ENCODE measurements at places on chromosomes 12 and 14.

DNA sequence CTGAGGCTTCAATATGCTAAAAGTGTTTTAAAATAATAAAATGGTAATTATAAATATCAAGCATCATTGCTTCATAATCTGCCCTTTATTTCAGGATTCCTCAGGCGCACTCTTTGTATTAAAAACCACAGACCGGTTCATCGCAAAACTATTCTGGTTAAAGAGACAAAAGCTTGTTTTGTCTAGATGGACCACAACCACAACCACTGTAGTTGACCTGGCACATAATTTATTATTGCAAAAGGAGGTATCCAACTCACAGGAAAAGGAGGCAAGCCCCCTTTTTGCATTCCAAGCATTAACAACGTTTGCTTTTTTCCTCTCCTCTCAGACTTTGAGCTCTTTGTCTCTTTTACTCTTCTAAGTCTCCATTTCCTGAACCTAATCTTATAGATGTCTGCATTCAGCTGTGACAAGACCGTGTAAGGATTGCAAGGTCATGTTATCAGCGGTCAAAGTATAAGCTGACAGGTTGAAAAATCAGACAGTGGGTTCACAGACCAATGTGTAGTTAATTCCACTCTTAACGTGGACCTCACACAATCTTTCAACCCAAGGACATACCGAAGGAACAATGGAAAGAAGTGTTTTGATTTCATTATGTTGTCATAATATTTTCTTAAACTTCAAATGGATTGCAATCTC is 1057.6 kb downstream of the GALC start:
- DNase-seq: no peak

DNA sequence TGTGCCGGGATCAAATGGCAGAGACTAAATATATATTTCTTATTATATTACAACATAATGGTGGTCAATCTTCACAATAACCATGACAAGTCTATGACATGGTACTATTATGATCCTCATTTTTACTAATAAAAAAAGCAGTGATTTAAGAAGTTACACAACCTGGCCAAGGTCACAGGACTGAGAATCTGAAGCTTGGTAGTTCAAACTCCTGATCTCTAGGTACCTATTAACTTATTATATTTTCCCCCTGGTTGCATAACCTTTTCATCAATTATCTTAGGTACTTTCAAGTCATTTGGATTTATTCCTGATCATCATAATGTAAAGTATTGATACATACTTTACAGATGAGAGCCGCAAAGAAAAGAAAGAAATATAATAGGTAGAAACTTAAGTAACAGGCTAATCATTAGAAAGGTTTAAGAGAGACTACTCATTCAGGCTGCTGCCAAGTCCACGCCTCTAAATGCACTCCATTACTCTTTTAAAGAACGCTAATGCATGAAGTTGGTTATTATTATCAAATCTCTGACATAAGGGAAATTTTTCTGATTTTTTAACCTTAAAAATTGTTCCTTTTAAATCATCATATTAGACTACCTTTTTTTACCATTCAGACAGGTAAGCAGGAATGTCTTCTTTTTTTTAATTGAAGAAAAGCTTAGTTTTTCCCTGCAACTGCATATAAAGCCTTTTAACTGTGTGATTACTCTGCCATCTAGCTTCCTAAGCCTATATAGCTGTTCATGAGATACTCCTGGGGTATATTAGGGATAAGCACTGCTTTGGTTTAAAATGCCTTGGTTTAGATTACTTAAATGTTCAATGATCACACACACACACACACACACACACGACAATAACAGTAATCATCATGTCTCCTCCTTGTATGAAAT is 35.6 kb downstream of the RPS29 start:
- DNase-seq: no peak

GRCh38 chr12:75662511-75663159 is 151.2 kb upstream of the KRR1 start:
- DNase-seq: no peak

DNA sequence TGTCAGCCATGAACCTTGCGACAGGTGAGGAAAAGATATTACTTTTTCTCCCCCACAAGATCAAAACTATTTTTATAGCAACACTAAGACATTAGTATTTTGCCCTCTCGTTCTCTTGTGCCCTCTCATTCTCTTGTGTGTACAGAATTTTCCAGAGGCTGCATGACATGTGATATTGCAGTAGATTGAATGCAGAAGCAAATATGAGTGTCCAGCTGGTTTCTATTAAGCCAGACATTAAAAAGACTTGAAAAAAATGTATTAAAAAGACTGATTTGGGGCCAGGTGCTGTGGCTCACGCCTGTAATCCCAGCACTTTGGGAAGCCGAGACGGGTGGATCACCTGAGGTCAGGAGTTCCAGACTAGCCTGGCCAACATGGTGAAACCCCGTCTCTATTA is 63.7 kb upstream of the ZFP36L1 start:
- DNase-seq: no peak

- DNase-seq: no peak
Observed at GRCh38 chr12:68978678-68979077, 45.7 kb upstream of the CPM start.

GRCh38 chr14:103329401-103330347 is 4.4 kb upstream of the EIF5 start:
- no peak for DNase-seq

GRCh38 chr14:104211741-104212140 is 73.4 kb downstream of the KIF26A start:
- DNase-seq: no peak

DNA sequence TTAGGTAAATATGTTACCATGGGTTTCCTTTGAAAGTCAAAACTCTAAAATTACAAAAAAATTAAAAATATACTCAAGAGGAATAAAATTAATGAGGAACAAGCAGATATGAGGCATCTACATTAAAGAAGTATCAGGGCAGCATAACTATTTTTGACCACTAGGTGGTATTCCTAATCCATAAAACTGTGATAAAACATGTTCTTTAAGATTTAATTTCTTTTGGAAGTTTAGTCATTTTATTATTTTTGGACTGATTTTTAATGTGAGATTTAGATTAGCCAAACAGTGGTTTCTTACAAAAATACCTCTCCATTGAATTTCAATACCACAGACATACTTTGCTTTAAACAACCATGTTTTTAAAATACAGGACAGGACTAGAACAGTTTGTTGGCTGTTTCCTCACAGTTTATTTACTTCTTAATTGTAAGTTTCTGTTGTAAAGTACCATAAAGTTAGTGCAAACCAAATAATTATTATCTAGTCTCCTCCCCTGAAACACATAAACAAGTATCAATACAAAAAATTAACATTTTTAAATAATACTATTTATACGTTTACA is 49.8 kb downstream of the NTS start:
- no peak for DNase-seq

DNA sequence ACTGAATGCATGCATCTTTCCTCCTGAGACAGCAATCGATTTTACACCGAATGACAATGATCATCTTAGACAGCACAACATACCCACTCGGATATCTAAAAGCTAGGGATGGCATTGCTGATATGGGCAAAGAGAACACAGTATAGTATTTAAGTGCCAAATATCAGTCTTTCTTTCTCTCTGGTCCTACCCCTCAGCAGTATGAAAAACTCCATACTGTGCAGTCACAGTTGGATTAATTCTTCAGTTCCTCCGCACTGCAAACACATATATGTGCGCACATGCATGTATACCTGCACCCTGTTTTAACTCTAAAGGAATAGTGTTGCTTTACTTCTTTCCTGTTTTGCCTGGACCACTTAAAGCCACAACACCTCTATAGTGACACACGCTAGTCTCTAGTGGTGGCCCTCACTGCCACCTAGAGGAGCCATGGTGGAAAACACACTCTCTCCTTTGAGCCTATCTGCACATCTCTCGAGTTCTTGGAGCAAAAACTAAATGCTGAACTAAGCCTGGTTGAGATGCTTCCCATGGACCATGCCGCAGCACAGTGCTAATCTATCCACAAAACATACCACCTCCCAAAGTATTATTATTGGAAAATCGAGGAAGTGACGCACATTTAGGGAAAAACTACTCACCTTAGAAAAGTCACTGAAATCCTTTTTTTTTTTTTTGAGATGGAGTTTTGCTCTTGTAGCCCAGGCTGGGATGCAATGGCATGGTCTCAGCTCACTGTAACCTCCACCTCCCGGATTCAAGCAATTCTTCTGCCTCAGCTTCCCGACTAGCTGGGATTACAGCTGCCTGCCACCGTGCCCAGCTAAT is 11.9 kb downstream of the TMEM52B start:
- DNase-seq: peak; percentile 26

- DNase-seq: no peak
Observed at GRCh38 chr12:29200586-29200985, 51.5 kb downstream of the FAR2 start.

DNA sequence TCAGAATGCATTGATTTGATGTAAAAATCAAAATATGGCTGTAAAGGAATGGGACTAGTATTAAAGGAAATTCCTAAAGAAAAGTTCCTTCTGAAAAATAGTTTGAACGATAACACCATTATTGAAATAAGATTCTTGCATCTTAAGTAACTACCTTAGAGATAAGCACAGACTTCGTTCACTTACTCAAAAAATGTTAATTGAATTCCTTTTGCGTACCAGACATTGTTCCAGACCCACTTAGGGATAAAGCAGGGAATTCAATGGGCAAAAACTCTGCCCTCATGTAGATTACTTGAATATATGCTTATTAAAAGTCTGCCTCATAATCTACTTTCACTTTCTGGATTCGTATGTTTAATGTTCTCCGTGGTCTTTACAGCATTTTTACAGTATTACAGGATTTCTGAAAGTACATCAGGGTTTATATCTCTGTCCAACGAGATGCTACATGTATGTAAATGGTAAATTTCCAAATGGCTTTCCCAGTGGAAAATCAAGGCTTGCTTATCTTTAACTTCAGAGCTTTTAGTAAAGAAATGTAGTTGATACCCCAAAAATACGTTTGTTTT is 213.7 kb downstream of the GXYLT1 start:
- DNase-seq: no peak

DNA sequence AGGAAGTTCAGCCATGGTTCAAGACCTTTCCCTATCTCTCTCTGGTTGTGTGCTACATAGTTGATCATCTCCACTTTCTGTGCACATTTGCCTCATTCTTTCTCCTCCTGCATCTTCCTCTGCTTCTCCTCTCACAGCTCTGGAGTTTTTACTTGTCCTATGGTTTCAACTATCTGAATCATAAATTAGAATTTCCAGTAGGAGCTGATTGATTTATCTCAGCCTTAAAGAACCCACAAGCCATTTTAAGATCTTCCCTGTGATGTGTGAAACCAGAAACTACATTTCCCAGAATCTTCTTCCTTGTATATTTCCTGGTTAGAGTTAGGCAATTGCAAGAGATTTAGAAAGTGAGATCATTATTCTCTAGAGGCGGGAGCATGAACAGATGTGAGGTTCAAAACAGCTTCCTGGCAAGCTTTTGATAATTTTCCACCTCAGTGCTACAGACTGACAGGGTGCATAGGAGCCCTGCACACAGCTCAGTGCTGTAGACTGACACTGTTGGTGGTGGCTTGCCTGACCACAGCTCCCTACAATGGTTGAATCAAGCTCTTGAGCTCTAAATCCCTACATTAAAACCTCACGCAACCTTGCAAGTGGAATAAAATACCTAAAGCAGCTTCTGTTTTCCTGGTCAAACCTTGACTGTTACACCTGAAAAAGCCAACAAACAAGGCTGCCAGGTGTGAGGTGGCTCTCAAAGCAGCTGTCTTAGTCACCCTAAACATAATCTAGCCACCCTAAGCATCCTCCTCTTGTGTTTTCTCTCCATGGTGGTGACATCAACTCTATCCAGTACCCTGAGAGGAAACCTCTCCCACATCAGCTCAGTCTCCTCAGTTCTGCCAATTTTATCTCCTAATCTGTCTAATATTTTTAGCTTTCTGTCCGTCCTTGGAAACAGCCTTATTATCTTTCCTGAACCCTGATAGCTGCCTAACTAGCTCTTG is 21.5 kb upstream of the IFNG start:
- DNase-seq: no peak

GRCh38 chr14:102201353-102201738 is 61.6 kb downstream of the WDR20 start:
- DNase-seq: no peak

DNA sequence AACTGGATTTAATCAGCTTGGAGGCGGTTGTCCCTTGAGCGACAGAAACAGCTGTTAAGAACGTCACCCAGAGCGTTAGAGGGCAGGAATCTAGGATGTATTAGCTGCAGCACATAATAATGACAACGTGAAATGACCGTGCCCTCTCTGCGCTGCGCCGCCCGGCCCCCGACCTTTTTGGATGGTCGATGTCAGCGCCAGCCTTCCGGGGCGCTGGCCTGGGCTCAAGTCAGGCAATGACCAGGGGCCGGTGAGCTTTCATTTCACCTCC is 427 bp upstream of the TMEM120B start:
- peak; percentile 11 for DNase-seq

DNA sequence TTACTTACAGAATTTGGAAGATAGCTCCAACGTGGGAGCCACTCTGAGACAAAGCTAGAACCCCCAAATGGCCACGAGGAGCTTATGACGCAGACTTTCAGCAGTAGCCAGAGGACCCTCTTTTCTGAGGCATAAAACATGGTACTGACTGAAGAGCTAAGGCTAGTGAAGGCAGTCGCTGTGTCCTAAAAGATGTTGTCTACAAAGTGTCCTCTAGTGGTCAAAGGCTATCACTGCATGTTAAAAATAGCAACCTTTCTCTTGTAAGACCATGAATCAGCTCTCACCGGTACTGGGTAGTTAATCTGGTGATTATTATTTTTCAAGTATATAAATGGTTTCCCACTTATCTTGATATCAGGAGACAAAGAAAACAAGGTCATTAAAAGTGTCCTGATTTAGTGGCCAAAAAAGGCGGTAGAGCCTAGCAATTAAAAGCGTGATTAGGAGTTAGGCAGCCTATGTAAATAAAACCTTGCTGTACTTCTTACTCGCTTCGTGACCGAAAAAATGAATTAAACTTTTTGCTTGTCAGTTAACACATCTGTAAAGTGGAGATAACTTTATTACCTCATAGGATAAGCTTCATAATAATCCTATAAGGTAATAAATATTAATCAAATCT is 47.0 kb upstream of the LGR5 start:
- no peak for DNase-seq

DNA sequence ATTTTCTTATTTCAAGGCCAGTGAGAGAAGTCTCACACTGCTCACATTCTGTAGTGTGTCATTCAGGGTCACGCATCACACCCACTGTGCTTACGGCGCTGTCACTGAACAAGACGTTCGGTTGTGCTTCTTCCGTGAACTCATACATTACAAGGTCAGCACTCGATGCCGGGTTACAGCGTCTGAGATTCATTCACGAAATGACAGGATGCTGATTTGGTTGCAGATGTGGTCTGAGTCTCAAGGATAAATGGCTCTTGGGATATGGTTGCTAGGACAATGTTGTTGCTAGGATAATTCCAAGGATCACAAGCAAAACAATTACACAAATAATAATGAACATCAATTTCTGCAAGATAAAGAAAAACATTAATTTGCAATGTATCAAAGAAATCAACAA is 47.4 kb downstream of the STX2 start:
- DNase-seq: no peak

DNA sequence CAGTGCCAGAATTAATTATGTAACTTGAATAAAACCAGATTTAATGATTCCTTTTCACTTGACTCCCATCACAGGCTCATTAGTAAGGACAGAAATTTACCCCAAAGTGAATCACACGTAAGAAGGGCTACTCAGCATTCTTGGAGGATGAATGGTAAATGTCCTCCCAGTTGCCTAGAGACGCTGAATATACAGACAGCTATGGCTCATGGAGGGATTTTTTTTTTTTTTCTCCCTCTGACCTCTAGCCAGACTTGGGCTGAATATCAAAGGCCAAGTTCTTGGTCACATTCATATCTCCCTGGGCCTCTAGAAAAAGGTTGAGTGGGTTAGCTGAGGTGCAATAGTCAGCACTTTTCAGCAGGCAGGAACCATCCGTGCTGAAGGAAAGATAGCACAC is 77.5 kb downstream of the PHLDA1 start:
- no peak for DNase-seq

Data from activated T-cell treated with anti-CD3 and anti-CD28 coated beads for 24 hours (primary cell).